ENCODE measurements at places on chromosomes 16 and 17.

DNA sequence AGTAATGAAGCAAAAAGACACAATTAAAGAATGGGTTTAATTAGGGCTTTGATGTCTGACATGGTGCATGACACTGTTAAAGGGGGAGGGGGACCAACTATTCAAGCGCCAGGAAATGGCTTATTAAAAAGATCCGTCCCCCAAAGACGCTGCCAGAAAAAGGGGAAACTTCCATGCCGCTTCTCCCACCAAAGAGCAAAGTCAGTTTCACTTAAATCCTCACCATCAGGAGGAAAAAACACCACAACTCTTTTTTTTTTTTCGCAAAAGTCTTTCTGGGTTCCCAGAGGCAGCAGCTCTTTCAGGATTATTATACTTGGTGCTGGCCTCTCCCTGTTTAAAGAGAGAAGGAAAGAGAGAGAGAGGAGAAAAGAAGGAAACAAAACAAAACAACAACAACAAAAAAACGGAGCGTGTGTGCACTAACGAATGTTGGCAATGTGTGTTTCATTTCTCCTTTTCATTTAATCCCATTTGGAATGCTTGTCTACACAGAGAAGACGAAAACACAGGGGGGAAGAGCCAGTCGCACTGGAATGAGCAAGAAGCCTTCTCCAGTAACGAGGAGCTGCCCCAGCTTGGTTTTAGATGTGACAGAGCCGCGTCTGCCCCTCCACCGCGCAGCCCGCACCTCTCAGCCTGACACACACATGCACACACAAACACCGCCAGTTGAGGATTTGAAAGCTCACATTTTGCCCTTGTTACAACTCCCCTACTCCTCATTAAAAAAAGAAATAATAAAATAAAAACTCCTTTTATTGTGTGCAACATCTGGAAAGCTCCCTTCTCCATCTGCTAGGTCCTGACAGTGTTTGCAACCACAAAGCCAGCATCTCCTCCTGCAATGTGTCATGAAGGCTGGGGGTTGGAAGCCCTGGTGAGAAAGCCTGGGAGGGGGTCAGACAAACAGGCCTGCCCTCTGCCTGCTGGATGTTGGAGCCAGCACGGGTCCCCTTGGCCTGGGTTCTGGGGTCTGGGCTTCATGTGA lies 32.7 kb upstream of the AXIN2 start:
- no peak for DNase-seq

DNA sequence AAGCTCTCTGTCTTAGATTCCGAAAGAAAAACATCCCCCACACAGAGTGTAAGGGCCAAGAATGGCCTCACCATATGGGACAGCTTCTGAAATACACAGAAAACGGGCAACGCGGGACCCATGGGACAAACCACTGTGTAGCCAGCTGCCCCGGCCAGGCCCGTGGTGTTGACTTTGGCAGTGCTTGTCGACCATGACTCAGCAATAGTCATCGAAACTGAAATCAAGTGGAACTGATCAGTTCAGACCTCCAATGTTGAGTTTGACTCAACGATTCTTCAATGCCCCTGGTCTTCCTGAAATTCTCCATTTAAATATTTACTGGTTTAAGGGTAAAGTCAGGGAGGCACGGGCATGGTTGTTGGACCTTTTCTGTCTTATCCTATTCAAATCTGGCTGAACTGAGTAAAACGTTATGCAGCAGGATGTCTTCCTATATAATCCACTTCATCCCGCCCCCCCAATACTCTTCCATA lies 27.5 kb downstream of the ZFHX3 start:
- peak; percentile 85 for DNase-seq

GRCh38 chr17:41687828-41688640 lies 651 bp upstream of the EIF1 start:
- no peak for DNase-seq

DNA sequence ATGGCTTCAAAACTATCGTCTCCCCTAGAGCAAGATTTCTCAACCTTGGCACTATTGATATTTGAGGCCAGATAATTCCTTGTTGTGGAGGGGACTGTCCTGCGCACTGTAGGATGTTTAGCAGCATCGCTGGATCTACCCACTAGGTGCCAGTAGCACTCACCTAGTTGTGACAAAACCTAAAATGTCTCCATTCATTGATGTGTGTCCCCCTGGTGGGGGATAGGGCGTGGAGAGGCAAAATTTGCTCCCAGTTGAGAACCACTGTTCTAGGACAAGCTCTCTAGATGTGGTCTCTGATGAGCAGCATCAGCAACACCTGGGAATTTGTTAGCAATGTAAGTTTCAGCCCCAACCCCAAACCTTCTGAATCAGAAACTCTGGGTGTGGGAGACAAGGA lies 259.0 kb downstream of the XYLT1 start:
- no peak for DNase-seq

- DNase-seq = no peak
These were observed 75.5 kb downstream of the CMIP start for GRCh38 chr16:81520151-81520470.

DNA sequence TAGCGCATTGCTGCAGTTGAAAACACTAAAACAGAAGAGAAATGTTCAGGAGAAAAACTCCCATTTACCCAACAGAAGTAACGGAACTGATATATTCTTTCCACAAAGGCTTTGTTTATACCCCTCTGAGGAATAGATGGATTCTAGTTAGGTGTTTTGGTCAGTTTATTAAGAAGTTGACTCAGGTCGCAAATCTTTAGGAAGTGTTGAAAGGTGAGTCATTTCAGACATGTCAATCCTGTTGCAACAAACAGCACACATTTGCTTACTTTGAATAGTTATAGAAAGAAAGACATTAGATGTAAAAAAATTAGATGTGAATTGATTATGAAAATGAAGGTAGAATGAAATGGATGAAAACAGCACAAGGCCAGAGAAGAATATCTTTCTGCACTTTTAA lies 941.0 kb downstream of the KCNJ2 start:
- no peak for DNase-seq

DNA sequence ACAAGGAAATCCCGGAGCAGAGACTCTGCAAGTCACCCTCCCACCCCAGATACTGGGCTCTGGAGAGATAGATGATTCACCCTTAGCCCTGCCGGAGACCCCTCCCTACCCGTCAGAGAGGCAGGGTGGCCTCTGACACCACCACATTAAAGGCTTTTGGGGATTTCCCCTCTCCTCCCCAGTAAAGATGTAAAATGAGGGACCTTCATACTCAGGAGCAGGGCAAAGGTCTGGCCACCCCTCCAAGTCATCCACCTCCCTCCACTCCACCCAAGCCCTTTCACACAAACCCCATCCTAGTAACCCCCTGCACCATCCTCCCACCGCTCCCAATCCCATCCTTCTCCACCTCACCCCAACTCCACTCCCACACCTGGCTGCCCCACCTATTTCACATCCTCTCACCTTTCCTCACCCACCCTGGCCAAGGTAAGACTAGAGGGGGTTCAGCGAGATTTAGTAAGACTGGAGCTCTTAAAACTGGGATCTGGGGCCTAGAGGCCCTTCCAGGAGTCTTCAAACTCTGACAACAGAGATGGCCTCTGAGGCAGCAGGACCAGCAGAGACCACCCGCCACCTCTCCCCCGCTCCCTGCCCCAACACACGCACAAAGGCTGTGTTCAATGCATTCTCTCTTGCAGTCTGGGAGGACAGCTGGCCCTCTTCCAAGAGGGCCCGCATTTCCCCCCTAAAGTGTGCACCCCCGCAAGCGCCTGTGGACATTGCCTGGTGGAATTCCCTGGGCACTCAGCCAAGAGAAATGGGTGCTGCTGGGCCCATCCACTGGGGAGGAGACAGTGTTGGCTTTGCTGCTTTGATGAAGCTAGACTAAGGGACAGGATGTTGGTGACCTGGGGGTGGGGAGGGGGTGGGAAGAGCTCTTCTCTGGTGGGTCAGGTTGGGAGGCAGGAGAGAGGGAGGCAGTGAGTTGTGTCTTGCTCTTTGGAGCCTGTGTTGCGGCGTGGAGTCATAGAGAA lies 1.1 kb downstream of the ABAT start:
- no peak for DNase-seq

DNA sequence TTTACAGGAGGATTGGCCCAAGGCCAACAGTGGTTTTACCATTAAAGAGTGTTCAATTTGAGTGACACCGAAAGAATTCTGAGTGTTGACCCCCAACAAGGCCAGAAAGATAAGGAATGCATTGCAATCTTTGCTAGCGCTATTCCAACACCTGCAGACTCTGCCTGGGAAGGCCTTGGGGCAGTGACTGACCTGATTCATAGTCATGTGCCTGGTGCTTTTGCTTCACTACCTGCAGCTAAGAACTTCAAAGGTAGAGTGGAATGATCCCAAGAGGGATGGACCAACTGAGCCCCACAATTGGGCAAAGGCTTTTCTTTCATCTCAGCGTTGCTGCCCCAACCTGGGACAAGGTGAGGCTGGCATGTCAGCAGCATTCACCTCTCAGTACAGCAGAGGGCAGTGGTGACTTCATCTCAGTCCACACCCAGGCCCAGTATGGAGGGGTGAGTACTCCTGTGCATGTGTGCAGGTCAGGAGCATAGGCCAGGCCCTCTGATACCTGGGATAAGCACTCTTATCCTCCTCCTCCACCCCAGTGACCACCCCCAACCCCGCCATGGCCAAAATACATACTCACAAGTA lies 149.6 kb upstream of the GNAO1 start:
- no peak for DNase-seq

- DNase-seq = no peak
These were observed 14.2 kb downstream of the POLR3K start for GRCh38 chr16:38941-39892.

GRCh38 chr16:87227296-87227951 lies 89.8 kb downstream of the C16orf95 start:
- no peak for DNase-seq

GRCh38 chr17:55730808-55731207 lies 8.1 kb upstream of the TMEM100 start:
- DNase-seq = no peak

- DNase-seq = no peak
These were observed 64.4 kb upstream of the CORO6 start for GRCh38 chr17:29686993-29687590.

- no peak for DNase-seq
These were observed 45.3 kb downstream of the CCDC182 start for GRCh38 chr17:57699751-57700219.

- DNase-seq = no peak
These were observed 14.6 kb upstream of the METTL9 start for GRCh38 chr16:21584817-21585216.

GRCh38 chr16:31016018-31016417 lies 5.6 kb upstream of the STX1B start:
- no peak for DNase-seq

DNA sequence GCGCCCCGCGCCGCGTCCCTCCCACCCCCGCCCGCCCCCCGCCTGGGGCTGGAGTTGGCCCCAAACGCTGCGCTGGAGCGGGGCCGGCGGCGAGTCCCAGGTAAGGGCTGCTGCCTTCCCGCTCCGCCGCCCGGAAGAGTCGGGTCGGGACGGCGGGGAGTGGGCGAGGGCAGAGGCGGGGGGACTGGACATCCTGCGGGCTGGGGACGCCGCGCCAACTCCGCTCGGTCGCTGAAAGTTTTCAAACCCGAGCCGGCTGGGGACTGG lies 469 bp downstream of the GPRC5C start:
- DNase-seq = no peak

DNA sequence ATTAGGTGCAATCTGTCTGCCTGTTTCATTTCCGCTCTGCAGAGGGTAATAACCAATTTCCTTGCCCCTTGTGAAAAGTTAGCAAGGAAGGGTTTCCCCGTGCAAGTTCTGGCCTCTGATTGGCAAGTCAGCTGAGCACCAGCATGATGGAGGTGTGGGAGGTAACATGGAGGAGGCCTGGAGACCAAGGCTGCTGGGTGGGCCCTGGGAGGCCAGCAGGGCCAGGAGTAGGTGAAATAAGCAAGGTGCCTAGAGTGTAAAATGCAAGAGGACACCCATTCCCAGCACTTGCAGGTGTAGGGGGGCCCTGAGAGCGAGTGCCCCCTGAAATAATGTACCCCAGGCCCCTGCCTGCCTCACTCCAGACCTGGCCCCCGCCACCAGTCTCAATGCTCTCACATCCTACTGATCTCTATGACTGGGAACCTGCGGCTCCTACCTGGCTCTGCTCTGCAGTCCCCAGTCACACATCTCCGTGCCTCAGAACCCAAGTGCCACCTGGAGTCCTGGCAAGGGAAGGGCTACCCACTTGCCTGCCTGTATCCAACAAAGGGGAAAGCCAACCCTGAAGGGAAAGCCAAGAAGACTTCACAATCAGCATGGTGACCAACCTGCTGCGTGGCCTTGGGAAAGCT lies 116.2 kb downstream of the C16orf78 start:
- peak; percentile 42 for DNase-seq

- no peak for DNase-seq
These were observed 87.5 kb upstream of the SOX9 start for GRCh38 chr17:72033334-72033733.

DNA sequence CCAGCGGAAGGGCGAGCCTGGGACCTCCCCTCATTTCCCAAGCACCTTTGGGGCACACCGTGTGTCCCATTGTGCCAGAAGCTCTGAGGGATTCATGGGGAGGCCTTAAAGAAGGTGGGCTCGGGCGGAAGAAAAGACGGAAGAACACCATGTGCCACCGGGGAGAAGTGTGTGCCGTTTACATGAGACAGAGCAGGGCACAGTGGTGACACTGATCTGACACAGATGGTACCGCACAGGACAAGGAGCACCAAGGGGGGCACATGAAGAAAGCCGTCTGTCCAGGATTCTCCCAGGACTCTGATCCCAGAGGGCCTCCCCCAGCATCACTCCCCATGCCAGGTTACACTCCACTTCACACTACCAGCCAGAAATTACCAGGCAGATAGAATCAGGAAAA lies 128.7 kb upstream of the CHMP6 start:
- no peak for DNase-seq

DNA sequence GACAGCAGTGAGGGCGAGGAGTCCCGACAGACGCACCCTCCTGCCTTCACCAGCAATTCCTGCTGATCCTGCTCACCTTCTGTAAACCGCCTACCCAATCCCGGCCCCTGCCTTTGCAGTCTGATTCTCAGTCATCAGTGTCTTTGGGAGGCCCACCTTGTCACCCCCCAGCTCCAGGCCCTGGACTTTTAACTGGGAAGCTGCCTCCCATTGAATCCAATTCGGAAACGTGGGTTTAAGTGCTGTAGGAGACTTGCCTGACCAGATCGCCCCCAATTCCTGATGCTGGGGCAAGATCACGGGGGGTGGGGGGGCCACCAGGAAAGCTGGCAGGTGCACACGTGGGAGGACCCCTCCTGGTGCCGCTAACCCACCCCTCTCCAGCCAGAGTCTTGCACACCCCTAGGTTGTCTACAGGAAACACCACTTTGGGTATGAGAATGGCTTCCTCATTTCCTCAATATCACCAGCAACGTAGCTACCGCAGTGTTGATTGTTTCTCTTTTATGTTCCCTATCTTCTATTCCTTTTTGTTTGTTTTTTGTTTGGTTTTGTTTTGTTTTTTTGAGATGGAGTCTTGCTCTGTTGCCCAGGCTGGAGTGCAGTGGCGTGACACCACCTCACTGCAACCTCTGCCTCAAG lies 46.6 kb upstream of the CMIP start:
- DNase-seq = no peak

DNA sequence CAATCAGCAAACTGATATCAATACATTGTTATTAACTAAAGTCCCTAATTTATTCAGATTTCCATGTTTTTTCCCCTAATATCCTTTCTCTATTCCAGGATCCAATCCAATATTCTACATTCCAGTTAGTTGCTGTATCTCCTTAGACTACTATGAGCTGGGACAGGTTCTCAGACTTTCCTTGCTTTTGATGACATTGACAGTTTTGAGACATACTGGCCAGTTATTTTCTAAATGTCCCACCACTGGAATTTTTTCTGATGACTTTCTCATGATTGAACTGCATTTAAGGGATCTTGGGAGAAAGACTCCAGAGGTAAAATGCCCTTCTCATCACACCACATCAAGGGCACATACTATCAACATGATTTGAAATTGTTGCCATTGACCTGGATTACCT lies 177.1 kb upstream of the MAF start:
- DNase-seq = no peak

GRCh38 chr17:76307966-76308338 lies at the start of gene QRICH2:
Gene QRICH2 (minus strand): TSS chr17:76308276. CDS start chr17:76307998, 278 bp downstream.
- no peak for DNase-seq
